ENCODE measurements at places on chromosomes 2 and 18. TPM values are rescaled to one million over a fixed set of nuclear protein-coding genes. Genes with fewer than 3 reads are reported as not detected.

RESP18 gene
- polyA plus RNA-seq = not detected

GRCh38 chr2:72414137-72414760 is 266.6 kb upstream of the CYP26B1 start:
- DNase-seq = no peak

GRCh38 chr18:11862468-11863137 is 11.4 kb downstream of the CHMP1B start:
- no peak for DNase-seq

DNA sequence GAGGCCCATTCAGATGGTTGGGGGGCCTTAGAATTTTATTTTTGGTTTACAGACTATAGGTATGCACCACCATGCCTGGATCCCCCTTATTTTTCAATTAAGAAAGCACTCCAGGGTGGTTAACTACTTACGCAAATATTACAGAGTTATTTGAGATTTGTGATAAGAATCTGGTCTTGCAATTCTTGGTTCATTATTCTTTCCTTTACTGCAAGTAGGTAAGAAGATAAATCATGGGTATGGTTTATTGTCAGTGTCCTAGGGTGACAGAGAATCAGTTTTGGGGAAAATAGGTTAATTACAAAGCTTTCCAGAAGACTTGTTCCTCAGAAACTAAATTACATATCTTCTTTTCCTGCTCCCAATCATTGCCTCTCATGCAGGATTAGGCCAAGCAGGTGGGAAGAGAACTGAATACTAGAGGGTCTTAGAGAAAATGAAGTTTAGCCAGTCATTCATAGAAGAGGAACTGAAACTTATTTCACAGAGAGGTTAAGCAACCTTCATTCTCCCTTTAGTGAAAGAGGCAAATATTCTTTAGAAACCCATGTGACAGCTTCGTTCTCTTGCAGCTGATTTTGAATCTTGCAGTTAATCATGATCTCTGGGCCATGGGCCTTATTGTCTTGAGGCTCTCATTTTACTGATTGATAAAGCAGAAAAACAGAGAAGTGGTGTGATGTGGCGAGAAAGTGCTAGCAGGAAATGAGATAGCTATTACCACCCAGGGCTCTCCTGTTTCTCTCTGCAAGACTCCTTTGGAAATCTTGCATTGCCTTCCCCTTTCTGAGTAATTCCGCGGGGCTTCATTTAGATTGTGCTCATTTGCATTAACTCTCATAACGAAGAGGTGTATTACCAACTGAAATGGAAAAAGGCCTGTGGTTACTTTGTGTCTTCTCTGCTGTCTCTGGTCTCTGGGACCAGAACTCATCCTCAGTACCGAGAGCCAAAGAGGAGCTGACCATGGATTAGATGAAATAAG is 44.8 kb upstream of the ARHGAP25 start:
- no peak for DNase-seq

- DNase-seq = no peak
Measured at GRCh38 chr2:168895771-168896170, 5.3 kb upstream of the G6PC2 start.

Data from immature natural killer cell (primary cell).